CD4-positive, alpha-beta memory T cell (primary cell): ENCODE measurements at places on chromosomes 6 and 20. TPM values are rescaled to one million over a fixed set of nuclear protein-coding genes. Genes with fewer than 3 reads are reported as not detected.
A peak's percentile ranks its signal among the peaks of the same experiment; 100 is the strongest.

- no peaks in the 10 kb centered on the region for H3K36me3 ChIP-seq
- H3K27ac ChIP-seq, result no peak overlapping the region
- no peak overlapping the region for H3K4me3 ChIP-seq
- H3K4me1 ChIP-seq, result peaks cover 20% of the 10 kb centered on the region
- peaks cover 22% of the 10 kb centered on the region for H3K27me3 ChIP-seq
- no peak for DNase-seq
These were observed 2.3 kb downstream of the THBS2 start for GRCh38 chr6:169251371-169251802.

GRCh38 chr20:23094213-23094896 lies 8.2 kb upstream of the CD93 start:
- no peaks in the 10 kb centered on the region for H3K36me3 ChIP-seq
- no peak overlapping the region for H3K27ac ChIP-seq
- no peak for DNase-seq
- no peaks in the 10 kb centered on the region for H3K27me3 ChIP-seq
- no peak overlapping the region for H3K4me3 ChIP-seq

DNA sequence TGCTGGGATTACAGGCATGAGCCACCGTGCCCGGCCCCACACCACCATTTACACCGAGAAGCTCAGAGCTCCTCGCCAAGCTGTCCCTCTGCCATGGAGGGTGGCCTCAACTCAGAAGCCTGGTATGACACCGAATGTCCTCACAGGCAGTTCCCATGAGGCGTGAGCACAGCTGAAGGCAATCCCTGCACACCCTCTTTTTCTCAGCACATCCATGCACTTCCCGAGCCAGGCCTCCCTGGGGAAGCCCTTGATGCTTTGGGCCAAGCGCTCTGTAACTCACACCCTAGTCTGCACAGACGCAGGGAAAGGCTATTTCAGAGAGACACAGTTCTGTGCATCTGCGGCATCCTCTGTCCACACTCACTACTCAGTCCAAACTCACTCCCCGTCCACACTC lies 18.4 kb downstream of the THBS2 start:
- H3K36me3 ChIP-seq, result no peaks in the 10 kb centered on the region
- H3K4me3 ChIP-seq, result no peak overlapping the region
- no peaks in the 10 kb centered on the region for H3K4me1 ChIP-seq
- no peak for DNase-seq
- no peak overlapping the region for H3K27ac ChIP-seq

GRCh38 chr6:85329196-85329595 lies 120.7 kb upstream of the NT5E start:
- no peaks in the 10 kb centered on the region for H3K4me1 ChIP-seq
- H3K27ac ChIP-seq, result no peak overlapping the region
- H3K36me3 ChIP-seq, result no peaks in the 10 kb centered on the region
- H3K4me3 ChIP-seq, result no peak overlapping the region
- no peak for DNase-seq

DNA sequence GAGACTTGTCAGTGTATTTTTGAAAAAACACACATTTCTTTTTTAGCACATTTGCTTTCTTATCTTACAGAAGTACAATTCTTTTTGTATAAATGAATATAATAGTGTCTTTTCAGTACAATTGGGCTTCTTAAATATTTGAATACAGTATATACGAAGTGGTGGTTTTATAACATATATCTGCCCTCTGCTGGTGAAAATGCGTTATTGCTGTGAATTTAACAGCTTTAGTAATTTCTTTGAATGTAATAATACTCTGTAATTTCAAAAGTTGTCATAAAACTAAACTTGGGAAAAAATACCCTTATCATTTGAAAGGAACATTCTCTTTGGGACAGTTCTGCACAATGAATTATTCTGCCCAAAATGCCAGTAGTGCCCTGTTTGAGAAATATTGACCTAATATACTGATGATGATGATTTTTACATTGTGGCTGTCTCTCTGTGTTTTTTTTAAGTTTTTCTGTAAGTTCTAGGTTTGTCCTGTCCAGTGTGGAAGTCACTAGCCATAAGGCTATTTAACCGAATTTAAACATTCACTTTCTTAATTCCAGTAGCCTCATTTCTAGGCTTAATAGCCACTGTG lies 19.0 kb downstream of the SMAP1 start:
- peaks cover 32% of the 10 kb centered on the region for H3K4me1 ChIP-seq
- H3K27me3 ChIP-seq, result no peaks in the 10 kb centered on the region
- H3K4me3 ChIP-seq, result no peak overlapping the region
- no peaks in the 10 kb centered on the region for H3K36me3 ChIP-seq

DNA sequence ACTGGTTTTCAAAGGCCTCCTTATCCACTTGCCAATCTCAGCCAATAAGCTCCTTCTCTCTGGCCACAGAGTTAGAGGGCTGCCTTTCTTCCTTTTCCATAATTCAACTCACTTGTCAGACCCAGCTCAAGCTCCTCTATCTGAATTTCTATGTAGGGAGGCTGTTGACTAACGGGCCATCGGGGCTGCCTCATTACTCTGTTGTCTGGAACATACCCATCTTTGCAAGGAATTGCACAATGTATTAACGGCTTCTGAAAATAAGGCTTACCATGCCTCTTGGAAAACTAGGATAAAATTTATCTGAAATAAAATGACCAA lies 28.5 kb upstream of the KIF6 start:
- H3K27ac ChIP-seq, result no peak overlapping the region
- H3K4me1 ChIP-seq, result no peaks in the 10 kb centered on the region
- no peaks in the 10 kb centered on the region for H3K36me3 ChIP-seq
- H3K27me3 ChIP-seq, result no peaks in the 10 kb centered on the region
- H3K4me3 ChIP-seq, result no peak overlapping the region

DNA sequence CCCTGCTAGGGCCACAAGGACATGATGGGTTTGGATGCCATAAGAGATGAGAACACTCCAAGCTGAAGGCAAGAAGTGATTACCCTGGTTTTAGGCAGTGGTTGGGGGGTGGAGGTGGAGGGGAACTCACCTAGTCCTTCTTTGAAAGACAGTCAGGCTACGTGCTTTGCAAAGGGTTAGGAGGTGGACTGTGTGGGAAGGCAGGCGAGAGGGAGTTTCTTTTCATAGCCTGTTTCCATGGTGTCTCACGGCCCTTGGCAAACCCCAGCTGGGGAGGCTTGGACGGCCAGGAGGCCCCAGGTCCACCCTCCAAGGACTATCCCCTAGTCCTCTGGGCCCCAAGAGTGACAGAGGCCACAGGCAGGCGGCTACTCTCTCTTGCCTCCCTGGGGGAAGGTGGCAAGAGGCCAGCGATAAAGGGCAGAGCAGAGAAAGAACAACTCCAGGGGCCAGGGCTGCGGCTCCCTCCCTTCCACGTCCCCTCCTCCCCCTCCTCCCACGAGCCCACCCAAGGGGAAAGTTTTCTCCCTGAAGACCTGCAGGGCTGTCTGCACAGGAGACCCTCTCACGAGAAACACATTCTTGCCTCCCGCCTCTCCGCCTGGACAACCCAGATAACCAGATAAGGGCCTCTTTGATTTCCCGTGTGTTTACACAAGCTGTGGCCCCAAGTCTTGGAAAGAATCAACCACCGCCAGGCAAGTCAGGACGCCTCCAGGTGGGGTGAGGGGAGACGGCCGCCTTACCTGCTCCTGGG lies 74.4 kb downstream of the NOL4L start:
- peak overlapping the region; percentile 43 for H3K4me3 ChIP-seq
- peaks cover 77% of the 10 kb centered on the region for H3K4me1 ChIP-seq

DNA sequence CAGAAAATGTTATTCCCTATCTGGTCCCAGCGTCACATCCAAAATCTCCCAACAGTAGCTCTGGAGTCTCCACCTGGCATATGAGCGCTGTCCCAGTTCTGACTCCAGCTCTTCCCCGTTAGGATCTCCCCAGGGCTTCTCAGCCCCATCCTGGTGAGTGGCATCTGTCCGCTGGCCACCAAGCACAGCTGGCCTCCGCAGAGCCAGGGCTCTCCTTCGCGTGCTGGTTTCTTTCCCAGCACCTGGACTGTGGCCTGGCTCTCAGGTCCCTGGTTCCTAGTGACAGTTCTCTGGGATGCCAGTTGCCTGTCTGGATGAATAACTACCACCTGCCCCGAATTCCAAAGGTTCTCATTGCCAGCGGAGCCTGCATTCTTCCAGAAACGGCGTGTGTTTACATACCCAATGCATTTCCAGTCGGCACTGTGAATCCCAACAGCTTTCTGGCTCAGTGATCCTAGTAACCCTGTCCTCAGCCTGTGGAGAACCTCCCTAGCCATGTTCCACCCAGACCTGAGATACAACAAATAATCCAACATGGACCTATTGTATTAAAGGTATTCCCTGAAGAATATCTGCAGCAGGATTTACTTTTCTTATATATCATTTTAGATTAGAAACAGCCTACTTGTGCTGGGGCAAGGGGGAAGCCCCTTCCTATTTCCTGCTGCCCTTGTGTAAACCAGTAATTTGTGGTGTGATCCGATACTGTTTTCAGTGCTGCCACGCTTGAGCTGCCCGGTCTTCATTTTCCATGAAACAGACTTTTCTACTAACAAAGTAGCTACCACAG lies 69.9 kb upstream of the PDE10A start:
- no peak for DNase-seq
- no peaks in the 10 kb centered on the region for H3K27me3 ChIP-seq
- H3K36me3 ChIP-seq, result no peaks in the 10 kb centered on the region
- no peaks in the 10 kb centered on the region for H3K4me1 ChIP-seq
- H3K4me3 ChIP-seq, result no peak overlapping the region
- no peak overlapping the region for H3K27ac ChIP-seq

GRCh38 chr6:35192301-35192860 lies 21.4 kb upstream of the SCUBE3 start:
- no peaks in the 10 kb centered on the region for H3K36me3 ChIP-seq
- H3K27ac ChIP-seq, result no peak overlapping the region
- H3K27me3 ChIP-seq, result no peaks in the 10 kb centered on the region
- no peaks in the 10 kb centered on the region for H3K4me1 ChIP-seq

- H3K4me3 ChIP-seq, result no peak overlapping the region
- H3K27me3 ChIP-seq, result no peaks in the 10 kb centered on the region
- H3K36me3 ChIP-seq, result no peaks in the 10 kb centered on the region
- no peak for DNase-seq
- H3K27ac ChIP-seq, result no peak overlapping the region
These were observed 21.5 kb upstream of the TAF4 start for GRCh38 chr20:62087227-62087626.

DNA sequence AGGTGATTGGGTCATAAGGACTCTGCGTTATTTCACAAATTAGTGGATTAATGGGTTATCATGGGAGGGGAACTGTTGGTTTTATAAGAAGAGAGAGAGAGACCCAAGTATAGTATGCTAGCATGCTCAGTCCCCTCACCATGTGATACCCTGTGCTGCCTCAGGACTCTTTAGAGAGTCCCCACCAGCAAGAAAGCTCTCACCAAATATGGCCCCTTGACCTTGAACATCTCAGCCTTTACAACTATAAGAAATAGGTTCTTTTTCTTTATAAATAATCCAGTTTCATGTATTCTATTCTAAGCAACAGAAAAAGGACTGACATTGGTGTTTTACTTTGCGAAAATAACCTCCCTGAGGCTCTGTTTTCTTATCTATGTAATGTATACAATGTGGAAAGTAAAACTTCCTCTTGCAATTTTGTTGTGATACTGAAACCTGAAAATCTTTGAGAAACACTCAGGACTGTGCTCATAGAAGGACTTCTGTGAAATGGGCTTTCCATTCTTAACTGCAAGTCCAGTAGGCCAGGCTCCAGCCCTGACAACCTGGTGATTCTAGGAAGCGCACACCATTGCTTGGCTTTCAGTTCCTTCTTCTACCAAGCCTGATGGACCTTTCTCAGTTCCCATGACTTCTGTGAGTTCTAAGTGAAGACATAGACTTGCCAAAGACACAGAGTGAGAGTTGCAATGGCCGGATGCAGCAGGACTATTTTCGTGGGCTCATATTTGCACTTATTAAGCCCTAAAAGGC lies 21.9 kb downstream of the SIRPD start:
- no peaks in the 10 kb centered on the region for H3K36me3 ChIP-seq
- H3K27me3 ChIP-seq, result no peaks in the 10 kb centered on the region
- no peaks in the 10 kb centered on the region for H3K4me1 ChIP-seq
- H3K4me3 ChIP-seq, result no peak overlapping the region
- no peak for DNase-seq

- no peak overlapping the region for H3K4me3 ChIP-seq
- H3K27me3 ChIP-seq, result peaks cover 9% of the 10 kb centered on the region
- H3K27ac ChIP-seq, result no peak overlapping the region
- H3K4me1 ChIP-seq, result no peaks in the 10 kb centered on the region
These were observed 6.2 kb upstream of the BANF2 start for GRCh38 chr20:17693444-17694001.

GRCh38 chr6:44269178-44269920 lies 901 bp upstream of the TMEM151B start:
- peaks cover 33% of the 10 kb centered on the region for H3K27me3 ChIP-seq
- no peak overlapping the region for H3K4me3 ChIP-seq
- H3K27ac ChIP-seq, result no peak overlapping the region
- no peaks in the 10 kb centered on the region for H3K36me3 ChIP-seq

DNA sequence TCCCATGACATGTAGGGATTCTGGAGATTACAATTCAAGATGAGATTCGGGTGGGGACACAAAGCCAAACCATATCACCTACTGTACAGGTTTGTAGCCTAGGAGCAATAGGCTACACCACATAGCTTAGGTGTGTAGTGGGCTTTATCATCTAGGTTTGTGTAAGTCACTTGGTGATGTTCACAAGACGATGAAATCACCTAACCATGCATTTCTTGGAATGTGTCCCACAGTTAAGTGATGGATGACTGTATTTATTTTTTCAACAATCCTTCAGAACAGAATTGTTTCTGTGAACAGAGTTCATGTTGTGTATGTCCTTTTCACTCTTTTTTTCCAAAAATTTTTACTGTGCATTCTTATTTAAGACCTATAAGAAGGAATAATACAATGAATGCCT lies 76.1 kb downstream of the DTD1 start:
- H3K27ac ChIP-seq, result no peak overlapping the region
- no peaks in the 10 kb centered on the region for H3K36me3 ChIP-seq

- no peaks in the 10 kb centered on the region for H3K4me1 ChIP-seq
- H3K27me3 ChIP-seq, result no peaks in the 10 kb centered on the region
- H3K27ac ChIP-seq, result no peak overlapping the region
- DNase-seq, result no peak
- no peaks in the 10 kb centered on the region for H3K36me3 ChIP-seq
These were observed 49.8 kb upstream of the EYA4 start for GRCh38 chr6:133191323-133191722.

DNA sequence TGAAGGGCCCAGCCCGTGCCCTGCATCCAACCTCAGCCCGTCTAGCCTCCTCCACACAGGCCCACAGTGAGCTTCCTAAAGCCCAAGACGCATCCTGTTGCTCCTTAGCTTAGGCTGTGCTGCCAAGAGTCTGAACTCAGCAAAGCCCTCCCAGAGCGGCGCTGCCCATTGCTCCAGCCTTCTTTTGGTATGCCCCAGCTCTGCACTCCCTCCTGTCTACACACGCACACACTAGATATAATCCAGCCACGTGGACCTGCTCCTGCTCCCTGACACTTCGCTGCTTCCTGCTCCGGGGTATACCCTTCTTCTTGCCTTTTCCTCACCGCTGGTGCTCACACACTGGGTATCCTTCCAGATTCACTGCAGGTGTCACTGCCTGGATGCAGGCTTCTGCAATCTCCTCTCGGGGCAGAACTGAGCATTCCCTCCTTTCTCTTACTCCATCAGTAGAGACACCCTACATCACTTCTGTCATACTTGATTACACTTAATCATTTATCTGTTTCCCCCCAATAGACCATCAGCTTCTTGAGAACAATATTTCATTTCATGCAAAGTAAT lies 23.8 kb downstream of the GABRR2 start:
- H3K4me1 ChIP-seq, result no peaks in the 10 kb centered on the region
- no peak overlapping the region for H3K27ac ChIP-seq
- no peak for DNase-seq
- no peaks in the 10 kb centered on the region for H3K27me3 ChIP-seq

Gene LGSN
- total RNA-seq, result not detected

Gene ERVFRD-1
- not detected for total RNA-seq

Gene GPSM3
- 313 TPM for total RNA-seq
